Cortex of kidney (tissue), 1 donor: ENCODE measurements at places on chromosomes 1 and 21.

DNA sequence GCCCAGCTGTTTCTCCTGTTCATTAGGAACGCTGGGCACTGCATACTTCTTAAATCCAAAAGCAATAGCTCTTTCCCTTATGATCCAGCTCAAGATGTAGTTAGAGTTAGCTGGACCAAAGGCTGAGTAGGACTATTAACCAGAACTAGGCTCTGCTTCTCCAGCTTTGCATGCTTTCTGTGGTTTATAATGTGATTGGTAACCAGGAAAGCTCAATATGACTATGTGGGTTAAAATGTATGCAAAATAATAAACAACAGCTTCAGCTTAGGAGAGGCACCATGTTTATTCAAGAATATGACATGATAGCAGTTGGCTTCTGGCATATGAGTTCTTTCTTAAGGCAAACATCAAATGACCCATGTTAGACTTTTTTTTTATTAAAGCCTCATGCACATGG is 73.8 kb downstream of the LYPLAL1 start:
- no peak for DNase-seq

DNA sequence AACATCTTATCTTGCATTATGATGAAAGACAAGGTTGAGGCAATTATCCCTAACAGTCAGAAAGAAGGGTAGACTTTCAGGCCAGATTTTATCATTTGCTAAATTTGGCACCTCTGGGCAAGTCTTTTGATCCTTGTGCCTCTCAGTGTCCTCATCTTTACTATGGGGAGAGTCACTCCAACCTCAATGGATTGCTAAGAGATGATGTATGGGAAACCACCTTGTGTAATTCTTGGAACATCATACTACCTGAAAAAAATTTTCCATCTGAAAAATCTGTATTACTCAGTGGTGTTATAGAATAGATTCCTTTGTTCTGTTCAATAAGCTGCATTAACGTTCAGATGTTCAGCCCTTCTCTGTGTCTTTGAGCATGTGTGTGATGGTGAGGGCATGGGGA is 230.7 kb downstream of the TGFB2 start:
- DNase-seq = no peak

GRCh38 chr1:219120624-219121544 is 52.8 kb upstream of the LYPLAL1 start:
- DNase-seq = no peak

- DNase-seq = no peak
These were observed 13.9 kb downstream of the CRYBG2 start for GRCh38 chr1:26340047-26340481.

- DNase-seq = no peak
These were observed 539 bp downstream of the ATP8B2 start for GRCh38 chr1:154325583-154326545.

DNA sequence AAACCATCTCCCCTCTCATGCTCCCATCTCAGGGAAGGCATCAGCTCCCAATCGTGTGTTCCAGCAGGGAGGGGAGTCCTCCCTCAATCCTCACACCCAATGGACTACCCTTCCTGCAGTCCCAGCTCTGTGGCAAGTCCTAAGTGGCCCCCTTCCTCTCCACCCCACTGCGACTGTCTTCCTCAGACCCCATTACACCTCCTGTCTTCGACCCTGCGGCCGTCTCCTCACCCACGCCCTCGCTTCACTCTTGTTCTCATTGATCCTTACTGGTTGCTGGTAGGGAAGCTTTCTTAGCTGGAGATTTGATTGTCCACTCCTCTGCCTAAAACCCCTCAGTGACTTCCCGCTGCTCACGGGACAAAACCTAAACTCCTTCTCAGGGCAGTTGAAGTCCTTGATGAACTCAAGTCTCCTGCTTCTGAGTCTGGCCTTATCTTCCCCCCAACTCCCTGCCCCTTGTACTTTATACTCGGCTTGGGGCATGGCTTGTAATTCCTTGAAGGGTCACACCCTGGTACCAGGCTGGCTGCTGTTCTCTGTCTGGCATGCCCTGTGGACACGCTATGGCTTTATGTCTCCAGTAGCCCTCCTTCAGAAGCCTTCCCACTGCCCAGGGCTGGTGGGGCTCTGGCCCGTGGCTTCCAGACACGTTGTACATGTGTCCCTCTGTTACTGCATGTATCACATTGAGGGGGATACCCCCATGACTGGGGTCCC is 2.3 kb upstream of the EPS8L3 start:
- no peak for DNase-seq

DNA sequence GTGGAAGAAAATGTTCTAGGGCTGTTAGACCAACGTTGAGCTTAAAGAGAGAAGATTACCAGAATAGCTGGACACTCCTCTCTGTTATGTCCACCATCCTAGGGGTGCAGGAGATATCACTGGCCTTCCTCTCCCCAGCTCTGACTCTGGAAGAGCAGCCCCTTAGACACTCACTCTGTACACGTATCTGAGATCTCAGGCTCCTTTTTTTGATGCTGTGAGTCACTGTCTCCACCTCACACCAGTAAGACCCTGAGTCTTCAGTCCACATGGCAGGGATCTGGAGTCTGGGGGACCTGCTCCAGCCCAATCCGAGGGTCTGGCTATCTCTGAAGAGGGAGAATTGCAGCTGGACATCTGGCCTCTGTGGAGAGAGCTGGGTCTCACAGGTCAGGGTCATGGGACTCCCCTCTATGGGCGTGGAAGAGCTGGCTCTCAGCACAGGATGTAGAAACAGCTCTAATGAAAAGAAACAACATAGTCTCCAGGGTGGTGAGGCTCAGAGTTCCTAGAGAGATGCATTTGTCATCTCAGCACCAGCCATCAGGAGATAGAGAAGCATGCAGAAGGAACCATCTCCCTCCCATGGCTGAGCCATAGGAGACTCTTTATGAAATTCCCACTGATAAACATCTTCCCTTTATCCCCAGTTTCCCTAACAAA is 3.5 kb downstream of the FCRL3 start:
- DNase-seq = no peak

GRCh38 chr1:56148326-56149193 is 430.8 kb downstream of the PLPP3 start:
- no peak for DNase-seq

DNA sequence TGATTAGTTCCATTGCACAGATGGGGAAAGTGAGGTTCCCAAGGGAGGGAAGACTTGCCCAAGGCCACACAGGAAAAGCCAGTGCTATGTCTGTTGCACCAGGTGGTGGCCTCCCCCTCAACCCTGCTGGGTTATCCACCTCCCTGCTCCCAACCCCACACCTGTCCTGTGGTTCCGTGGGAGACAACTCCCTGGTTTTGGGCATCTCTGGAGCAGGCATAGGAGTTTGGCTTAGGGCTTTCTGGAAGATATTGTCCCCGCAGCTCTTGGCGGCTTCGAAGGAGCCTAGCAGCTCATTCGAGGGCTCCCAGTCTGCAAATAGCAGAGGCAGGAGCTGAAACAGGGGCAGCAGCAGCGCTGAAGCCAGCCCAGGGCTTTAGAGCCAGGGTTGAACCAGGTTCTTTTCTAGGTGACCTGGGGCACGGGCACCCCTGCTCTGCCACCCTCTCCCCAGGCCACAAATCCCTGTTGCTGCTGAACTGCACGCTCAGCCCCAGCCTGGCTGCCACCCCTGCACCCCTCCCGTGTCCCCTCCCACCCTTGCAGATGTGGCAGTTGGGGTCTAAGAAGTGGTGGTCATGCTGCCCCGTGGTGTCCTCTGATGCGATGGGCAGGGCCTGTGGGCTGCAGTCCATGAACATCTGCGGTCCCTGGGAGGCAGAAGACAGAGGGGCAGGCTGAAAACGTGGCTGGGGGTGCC is 22.1 kb downstream of the SPOCD1 start:
- no peak for DNase-seq

GRCh38 chr1:247456021-247456420 is 1.9 kb downstream of the OR2B11 start:
- no peak for DNase-seq

DNA sequence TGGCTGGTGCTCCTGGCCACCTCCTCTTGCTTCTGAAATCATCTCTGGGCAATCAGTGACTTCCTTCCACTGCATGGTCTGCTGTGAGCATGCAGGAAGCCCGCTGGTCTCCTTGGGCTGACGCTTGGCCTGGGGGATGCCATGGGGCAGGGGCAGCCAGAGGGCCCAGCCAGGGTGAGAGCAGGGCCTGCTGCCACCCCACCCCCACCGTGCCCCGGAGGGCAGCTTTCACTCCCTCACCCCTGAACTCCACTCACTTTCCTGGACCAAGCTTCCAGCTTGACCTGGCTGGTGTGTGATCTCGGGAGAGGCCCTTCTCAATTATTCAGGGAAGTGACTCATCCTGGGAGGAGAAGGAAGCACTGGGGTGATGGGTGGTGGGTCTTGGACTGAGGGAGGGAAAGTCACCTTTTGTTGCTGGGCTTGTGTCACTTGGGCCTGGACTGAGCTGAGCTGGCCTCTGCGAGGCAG is 270.2 kb upstream of the CSF3R start:
- no peak for DNase-seq
